ENCODE measurements at places on chromosomes 4 and X.

DNA sequence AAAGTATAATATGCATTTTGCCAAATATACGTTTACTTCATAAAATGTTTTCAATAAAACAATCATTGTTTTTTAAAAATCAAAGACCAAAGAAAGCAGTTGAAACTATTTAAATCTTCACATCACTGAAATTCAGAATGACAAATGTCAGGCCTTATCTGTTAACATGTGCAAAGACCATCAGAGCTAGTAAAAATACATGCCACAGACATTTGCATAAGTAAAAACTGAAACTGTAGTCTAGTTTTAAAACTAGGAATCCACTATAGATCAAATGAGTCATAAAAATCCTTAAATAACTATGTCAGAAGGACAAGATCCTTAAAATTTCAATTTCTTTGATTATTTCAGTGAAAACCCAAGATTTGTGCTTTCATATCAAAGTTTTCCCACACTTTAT lies 24.8 kb downstream of the KLHL15 start:
- no peak for DNase-seq

GRCh38 chrX:140764401-140764919 lies 54.9 kb downstream of the LINC00632 start:
- peak; percentile 74 for DNase-seq

- no peak for DNase-seq
Observed at GRCh38 chrX:28188526-28188925, 207.3 kb upstream of the DCAF8L1 start.

DNA sequence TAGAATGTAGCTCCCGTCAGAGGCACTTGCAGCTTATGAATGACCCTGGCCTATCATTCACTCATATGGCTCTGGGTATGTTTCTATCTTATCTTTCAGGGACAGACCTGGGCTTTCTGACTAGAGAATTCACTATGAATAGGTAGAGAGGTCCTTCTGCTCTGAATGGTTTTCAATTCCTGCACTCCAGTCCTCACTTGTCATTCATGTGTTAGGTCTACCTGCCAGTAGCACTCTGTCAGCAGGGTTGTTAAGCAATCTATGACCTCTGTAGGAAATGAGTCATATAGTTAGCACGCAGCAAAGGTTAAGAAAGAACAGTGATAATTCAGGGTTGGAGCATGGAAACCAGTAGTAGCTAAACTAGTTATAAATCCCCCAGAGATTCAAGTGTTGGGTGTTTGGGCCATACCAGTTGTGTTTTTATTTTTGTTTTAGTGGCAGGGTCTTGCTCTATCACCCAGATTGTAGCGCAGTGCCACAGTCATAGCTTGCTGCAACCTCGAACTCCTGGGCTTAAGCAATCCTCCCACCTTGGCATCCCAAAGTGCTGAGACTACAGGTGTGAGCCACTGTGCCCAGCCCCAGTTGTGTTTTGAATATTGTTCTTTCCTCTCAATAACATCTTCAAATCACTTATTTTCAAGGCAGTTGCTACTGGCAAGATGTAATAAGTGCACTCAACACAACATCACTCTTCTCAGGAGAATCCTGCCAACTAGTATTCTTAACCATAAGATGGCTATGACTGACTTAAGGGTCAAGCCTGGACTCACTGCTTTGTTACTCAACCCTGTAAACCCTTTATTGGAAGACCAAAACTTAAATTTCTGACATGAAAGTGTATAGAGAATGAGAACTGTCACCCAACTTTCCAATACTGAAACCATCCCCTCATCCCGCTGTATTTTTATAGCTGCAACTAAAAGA lies 25.1 kb downstream of the ARL13A start:
- DNase-seq, result no peak

DNA sequence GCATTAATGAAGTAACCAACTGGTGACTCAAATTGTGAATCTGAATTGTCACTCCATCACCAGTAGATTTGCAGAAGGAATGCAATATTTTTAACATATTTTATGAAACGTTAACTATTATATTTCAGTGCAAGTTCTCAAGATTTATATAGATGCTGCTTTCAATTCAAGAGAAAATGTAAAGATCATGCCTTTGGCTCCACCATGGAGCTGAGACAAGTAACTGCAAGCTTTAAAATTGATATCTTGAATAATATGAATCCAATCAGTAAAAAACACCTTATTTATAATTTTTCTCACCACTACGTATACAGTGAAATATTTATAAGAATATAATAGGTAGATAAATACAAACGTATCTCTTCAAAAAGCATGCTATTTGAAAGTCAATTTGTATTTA lies 27.8 kb upstream of the GALNTL6 start:
- no peak for DNase-seq

- DNase-seq, result peak; percentile 52
Observed at GRCh38 chrX:69189576-69190371, 24.5 kb upstream of the PJA1 start.

DNA sequence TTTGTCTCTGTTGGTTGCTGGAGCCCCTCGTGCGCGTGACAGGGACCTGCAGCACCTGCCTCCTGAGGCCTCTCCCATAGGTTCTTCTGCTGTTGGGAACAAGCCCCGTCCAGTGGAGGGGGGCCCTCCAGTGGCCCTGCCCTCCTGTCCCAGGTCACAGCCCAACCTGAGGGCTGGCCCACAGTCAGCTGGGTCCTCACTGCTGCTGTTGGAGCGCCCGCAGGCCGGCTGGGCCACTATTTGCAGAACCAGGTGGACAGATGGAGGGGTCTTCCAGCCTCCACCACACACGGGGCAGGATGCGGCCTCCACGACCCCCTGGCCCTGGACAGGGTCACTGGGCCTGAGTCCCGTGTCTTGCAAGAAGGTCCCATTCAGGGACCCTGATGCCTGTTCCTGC lies 51.4 kb upstream of the PSAPL1 start:
- DNase-seq, result no peak

DNA sequence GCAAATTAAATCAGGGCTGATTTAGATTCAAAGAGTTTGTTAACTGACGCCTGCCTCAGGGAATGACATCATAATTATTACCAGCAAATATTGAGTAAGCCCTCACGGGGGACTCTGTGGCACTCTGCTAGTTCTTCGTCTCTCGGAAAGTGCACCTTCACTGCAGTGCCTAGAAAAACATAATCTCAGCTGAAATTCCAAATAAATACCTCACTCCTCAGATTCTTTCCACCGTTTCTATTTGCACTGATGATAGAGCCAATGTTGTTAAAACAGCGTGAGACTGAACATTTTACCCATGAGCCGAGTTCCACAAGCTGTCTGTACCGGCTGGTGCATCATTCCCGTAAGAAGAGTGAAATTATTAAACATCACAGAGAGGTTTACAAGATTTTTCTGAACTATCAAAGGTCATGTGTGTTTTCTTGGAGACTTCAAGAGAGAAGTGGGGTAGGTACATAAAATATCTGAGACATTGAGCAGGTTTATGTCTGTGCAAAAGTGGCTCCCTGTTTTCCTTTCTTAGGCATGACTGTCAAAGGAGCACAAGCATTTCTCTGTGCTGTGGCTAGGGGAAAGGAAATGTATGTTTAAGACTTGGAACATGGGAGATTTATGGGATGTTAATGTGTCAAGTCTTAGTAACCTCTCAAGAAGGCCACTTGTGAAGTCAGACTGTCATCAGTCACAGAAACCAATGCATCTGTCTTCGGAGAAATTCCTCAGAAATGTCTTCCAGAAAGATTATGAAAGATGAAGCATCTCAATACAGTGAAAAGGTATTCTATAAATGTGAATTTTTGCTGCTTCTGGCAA lies 119.6 kb downstream of the CBLL2 start:
- no peak for DNase-seq

DNA sequence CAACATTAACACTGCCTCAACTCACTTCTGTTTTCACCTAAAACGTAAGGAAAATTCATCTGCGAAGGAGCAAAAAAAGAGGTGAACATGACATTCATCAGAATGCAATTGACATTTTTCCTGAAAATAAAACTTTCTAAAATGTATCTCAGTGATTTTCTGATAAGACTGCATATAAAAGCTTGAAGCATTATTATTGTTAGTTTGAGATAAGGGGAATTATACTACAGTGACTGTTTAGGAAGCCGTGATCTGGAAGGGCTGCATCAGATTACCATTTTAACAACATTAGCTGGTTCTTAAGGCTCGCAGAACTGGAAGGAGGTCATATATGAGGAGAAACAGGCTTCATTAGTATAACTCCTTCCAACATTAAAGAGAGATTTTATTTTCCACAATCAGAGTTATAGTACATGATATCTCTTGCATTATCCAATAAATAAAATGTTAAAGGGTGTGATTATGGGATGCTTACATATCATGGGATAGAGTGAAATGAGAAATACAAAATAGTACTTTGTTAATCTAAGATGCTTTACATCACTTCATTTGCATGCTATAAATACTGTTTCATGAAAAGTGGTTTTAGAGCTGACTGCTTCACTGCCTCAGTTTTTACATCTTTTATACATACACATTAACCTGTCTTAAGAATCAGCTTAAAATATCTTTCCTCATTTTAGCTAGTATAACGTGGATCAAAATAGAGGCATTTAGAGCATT lies 1820.1 kb upstream of the TENM3 start:
- DNase-seq, result no peak

GRCh38 chrX:137031517-137032340 lies 2.1 kb downstream of the GPR101 start:
- DNase-seq, result peak; percentile 43

GRCh38 chrX:40282946-40283660 lies 185.3 kb upstream of the BCOR start:
- peak; percentile 46 for DNase-seq

GRCh38 chr4:139921429-139922184 lies 232.4 kb downstream of the MAML3 start:
- no peak for DNase-seq

DNA sequence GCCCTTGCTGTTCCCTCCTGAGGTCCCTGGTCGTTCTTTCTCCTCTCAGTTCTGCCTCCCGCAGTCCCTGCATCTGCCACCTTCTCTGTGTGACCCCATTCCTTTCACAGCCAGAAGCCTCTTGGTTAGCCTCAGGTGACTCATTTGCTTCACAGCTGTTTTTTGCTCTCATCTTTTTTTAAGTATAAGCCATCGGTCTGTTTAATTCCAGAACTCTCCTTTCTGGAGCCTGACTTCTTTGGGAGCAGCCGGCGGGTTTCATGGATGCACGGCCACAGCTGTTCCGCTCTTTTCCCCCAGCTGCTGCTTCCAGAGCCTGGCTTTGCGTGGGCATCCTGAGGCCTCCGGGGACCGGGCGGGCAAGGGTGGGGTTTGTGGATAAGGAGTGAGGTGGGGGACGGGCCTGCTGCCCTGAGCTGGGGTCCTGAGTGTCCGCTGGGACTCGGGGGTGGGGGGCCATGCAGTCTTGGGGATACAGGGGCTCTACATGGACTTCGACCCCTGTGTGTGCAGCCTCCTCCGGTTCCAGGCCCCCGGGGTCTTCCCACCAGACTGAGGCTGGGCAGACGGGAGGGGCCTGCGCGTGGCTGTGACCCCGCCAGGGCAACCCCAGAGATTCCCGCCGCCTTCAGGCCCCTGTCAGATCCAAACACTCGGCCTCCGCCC lies 46.7 kb downstream of the PCGF3 start:
- DNase-seq, result no peak

- DNase-seq, result no peak
Observed at GRCh38 chrX:124333862-124334261, 1.4 kb downstream of the TEX13D start.

DNA sequence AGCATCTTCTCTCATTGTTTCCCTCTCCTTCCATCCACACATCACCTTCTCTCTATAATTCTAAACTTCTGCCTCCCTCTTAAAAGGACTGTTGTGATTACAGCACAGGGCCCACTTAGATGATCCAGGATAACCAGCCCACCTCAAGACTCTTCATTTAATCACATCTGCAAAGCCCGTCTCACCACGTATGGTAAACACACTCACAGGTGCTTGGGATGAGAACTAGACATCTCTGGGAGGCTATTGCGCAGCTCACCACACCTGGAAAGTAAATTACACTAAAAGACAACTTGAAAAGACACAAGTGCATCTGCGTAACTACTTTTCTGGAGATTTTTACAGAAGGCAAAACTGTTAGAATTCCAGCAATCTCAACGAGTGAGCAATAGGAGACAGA lies 15.4 kb upstream of the C1QTNF7 start:
- DNase-seq, result no peak

DNA sequence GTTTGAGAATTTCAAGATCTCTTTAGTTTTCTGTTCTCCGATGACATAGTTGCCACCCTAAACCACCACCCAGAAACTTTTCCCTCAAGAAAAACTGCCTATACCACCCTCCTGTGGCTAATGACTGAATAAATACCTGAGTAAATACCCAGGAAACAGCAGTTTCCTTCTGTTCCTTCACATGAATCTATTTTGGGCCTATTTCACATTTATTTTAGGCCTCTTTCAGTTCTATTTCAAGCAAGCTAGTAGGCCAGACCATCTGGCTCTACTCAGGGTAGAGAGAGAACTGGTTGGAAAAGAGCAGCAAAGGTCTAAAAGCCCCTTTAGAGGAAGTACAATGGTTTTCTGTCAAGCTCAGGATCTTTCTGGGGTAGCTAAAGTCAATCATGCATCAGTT lies 23.4 kb downstream of the ARHGEF9 start:
- DNase-seq, result no peak

DNA sequence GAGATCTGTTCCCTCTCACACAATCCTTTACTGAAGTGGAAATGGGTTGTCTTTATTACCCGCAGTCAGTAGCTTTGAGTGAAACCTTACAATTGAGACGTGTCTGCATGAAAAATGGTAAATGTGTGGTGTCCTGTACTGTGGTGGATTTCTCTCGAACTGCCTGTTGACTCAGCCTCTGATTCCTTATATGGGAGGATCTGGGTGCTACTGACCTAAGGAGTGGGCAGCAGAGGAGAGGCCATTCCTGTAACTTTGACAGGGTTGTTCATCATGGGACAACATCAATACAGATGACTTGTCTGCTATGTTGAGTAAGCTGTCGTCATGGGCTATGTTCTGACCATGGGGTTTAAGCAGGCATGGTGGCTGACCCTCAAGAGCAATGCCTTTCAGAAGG lies 159.6 kb upstream of the WDR1 start:
- no peak for DNase-seq

DNA sequence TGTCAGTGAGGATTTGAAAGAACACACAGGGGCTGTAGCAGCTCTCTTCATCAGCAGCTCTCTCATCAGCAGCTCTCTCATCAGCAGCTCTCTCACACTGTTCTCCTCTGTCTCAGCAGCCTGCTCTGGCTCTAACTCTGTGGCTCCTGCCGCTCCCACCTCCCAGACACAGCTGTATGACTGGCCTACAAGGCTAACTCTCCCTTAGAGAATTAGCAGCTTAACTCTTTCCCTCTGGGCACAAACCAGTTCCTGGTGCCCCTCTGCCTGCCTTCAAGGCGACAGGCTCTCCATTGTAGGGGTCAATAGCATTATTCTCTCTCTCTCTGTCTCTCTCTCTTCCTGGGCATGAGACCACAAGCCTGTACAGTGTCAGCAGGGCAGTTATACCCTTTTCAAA lies 385.6 kb upstream of the PCDH10 start:
- DNase-seq, result no peak

DNA sequence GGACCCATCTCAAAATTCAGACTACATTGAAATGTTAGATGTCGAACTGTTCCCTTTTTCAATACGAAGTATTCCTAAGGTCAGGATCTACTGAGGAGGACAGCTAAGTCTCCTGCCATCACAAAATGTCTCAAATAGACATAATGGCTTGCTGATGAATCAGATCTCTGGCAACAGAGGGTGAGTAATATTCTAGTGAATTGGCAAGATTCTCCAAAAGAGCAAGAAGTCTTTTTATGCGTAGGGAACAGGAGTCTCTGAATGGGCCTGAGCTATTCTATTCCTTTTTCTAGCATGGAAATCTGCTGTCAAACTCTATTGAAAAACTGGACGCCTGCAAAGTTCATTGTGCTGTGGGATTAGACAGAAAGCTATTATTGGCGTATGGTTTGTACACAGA lies 145.4 kb downstream of the FNIP2 start:
- no peak for DNase-seq

GRCh38 chr4:71698141-71698540 lies 85.7 kb downstream of the GC start:
- DNase-seq, result no peak
